SJCRH30 (cell line): ENCODE measurements at places on chromosomes 7 and 10. TPM values are rescaled to one million over a fixed set of nuclear protein-coding genes. Genes with fewer than 3 reads are reported as not detected.

DEPP1 gene
- 0.24 and 0.25 TPM in 2 replicates for total RNA-seq

VCL gene
- 45.5 and 48.1 TPM in 2 replicates for total RNA-seq

DNA sequence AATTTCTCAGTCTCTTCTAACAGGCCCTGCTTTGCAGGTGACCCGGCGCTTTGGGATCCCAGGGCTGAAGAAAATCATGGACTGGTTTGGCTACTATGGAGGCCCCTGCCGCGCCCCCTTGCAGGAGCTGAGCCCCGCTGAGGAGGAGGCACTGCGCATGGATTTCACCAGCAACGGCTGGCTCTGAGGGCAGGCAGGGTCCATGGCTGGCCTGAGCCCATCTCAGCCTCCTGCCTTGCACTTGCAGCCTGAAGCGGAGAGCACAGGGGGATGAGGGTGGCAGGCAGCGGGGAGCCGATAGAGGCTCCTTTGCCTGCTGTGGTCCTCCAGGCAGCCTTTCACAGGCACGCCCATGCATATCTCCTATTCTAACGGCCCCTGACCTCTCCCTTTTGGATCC, 21.8 kb downstream of the MORN4 start:
- no peaks in the 10 kb centered on the region for H3K36me3 ChIP-seq
- peaks cover 14% of the 10 kb centered on the region for H3K4me1 ChIP-seq
- H3K27me3 ChIP-seq = no peaks in the 10 kb centered on the region
- H3K4me3 ChIP-seq = no peak overlapping the region

GRCh38 chr7:9778367-9778766, 1195.3 kb upstream of the PHF14 start:
- no peak overlapping the region for H3K4me3 ChIP-seq
- H3K36me3 ChIP-seq = no peaks in the 10 kb centered on the region
- no peak for DNase-seq
- H3K4me1 ChIP-seq = no peaks in the 10 kb centered on the region

KNDC1 gene
- 1.1 TPM in 1 of 2 replicates, not detected in the other for total RNA-seq

DNA sequence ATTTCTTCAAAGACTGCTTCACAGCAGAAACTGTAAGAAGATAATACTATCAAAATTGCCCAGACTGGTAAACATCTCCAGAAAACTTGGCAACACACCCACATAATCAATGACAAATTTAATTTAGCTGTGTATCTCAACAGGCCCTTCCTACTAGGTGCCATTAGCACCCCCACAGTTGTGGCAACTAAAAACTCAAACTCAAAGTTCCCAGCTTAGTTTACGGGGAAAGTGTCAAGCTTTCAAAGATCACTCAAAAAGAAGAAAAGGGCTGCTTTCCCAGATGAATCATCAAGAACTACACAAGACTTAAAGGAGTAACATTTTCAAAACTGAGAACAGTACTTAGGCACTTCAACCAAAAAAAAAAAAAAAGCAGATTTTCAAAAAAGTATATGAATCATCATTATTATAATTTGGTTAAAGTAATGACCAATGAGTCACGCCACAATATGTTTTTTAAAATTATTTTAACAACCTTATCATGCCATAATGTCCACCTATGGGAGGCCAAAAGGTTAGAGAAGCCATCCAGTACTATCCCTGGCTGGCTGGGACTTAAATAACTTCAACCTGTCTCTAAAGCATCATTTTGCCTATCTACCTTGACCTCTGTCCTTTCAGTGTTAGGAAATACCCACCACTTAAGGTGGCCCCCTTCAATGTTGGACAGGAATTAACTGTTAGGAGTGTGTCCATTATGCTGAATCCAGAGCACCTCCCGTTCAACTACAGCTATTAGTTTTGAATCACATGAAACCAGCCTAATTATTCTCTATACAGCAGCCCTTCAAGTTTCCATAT, 90.8 kb downstream of the ZFAND4 start:
- H3K27ac ChIP-seq = no peak overlapping the region
- H3K36me3 ChIP-seq = no peaks in the 10 kb centered on the region
- H3K4me3 ChIP-seq = no peak overlapping the region
- no peaks in the 10 kb centered on the region for H3K4me1 ChIP-seq

- DNase-seq = no peak
- peaks cover 68% of the 10 kb centered on the region for H3K36me3 ChIP-seq
- H3K27ac ChIP-seq = no peak overlapping the region
- H3K27me3 ChIP-seq = no peaks in the 10 kb centered on the region
- H3K4me1 ChIP-seq = no peaks in the 10 kb centered on the region
Observed at GRCh38 chr7:77771901-77772300, 26.3 kb downstream of the TMEM60 start.

GRCh38 chr7:65503434-65504152, 129.9 kb downstream of the ZNF92 start:
- H3K36me3 ChIP-seq = no peaks in the 10 kb centered on the region
- H3K27me3 ChIP-seq = no peaks in the 10 kb centered on the region
- no peak overlapping the region for H3K27ac ChIP-seq
- H3K4me3 ChIP-seq = no peak overlapping the region
- no peak for DNase-seq

- peaks cover 20% of the 10 kb centered on the region for H3K36me3 ChIP-seq
- H3K4me3 ChIP-seq = no peak overlapping the region
- DNase-seq = no peak
- no peak overlapping the region for H3K27ac ChIP-seq
- no peaks in the 10 kb centered on the region for H3K4me1 ChIP-seq
- H3K27me3 ChIP-seq = no peaks in the 10 kb centered on the region
Observed at GRCh38 chr10:12162927-12163326, 32.8 kb downstream of the NUDT5 start.

GRCh38 chr10:111879969-111880368, 303.6 kb downstream of the GPAM start:
- H3K4me3 ChIP-seq = no peak overlapping the region
- DNase-seq = no peak
- no peaks in the 10 kb centered on the region for H3K4me1 ChIP-seq
- no peak overlapping the region for H3K27ac ChIP-seq
- H3K27me3 ChIP-seq = no peaks in the 10 kb centered on the region
- H3K36me3 ChIP-seq = no peaks in the 10 kb centered on the region

DNA sequence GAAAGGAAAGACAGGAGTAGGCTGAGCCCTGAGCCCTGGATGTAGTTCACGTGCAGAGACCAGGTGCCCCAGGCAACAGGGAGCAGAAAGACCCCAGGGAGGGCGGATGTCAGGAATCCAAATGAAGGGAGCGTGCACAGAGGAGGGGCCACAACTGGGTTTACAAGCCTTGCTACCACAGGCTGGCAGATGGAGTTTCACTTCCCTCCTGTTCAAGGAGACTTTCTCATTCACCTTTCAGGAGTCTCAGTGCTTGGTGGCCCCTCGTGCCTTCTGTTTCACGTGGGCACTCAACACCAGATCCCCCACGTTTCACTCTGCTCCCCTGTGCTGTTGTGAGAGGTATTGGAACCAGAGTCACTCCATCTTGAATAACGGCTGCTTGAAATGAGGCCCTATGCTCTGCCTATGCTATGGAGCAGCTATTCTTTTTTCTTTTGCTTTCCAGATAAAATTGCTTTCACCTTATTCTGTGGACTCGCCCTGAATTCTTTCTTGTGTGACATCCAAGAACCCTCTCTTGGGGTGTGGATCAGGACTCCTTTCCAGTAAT, 601.4 kb upstream of the IGFBP3 start:
- no peaks in the 10 kb centered on the region for H3K36me3 ChIP-seq
- H3K27me3 ChIP-seq = no peaks in the 10 kb centered on the region
- H3K27ac ChIP-seq = no peak overlapping the region
- DNase-seq = no peak
- H3K4me3 ChIP-seq = no peak overlapping the region
- no peaks in the 10 kb centered on the region for H3K4me1 ChIP-seq

KCP gene
- total RNA-seq = 0.20 and 0.38 TPM in 2 replicates

DNA sequence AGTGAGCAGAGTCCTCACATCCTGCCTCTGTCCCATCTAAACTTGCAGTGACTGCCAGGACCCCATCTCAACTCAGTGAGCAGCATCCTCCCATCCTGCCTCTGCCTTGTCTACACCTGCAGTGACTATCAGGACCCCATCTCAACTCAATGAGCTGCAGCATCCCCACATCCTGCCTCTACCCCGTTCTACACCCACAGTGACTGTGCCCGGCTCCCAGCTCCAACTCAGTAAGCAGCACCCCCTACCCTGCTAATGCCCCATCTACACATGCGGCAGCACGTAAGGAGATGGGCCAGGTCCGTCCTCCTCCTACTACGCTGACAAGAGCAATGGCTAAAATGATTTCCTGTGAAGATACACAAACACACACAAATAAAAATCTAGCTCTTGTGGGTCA, 65.5 kb downstream of the TNS3 start:
- H3K27ac ChIP-seq = no peak overlapping the region
- no peaks in the 10 kb centered on the region for H3K27me3 ChIP-seq
- peaks cover 12% of the 10 kb centered on the region for H3K4me1 ChIP-seq
- no peak overlapping the region for H3K4me3 ChIP-seq

GRCh38 chr7:32481921-32482320, 8.3 kb downstream of the LSM5 start:
- peaks cover 8% of the 10 kb centered on the region for H3K36me3 ChIP-seq
- no peak for DNase-seq
- no peaks in the 10 kb centered on the region for H3K4me1 ChIP-seq

DNA sequence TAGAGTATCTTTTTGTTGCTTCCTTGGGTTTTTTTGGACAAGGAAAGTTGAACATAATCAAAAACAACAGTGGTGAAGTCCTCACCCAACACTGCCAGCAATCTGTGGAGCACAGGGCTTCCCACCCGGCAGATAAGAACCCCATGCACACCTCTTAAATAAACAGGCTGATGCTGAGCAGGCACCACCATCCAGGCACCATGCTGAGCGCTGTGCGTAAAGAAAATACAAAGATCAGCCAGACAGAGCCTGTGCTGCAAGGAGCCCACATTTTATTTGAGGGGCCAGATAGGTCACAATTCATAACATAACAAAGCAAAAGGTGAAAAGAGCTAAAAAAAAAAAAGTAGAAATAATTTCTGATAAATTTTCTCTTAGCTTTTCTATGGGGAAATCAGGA, 231.2 kb downstream of the PTPRN2 start:
- H3K27ac ChIP-seq = no peak overlapping the region
- no peaks in the 10 kb centered on the region for H3K36me3 ChIP-seq
- H3K27me3 ChIP-seq = peaks cover 3% of the 10 kb centered on the region; the same call in 1 of the 2 replicates
- no peaks in the 10 kb centered on the region for H3K4me1 ChIP-seq

- H3K4me3 ChIP-seq = no peak overlapping the region
- H3K27me3 ChIP-seq = no peaks in the 10 kb centered on the region
- H3K27ac ChIP-seq = no peak overlapping the region
- H3K4me1 ChIP-seq = peaks cover 39% of the 10 kb centered on the region
Observed at GRCh38 chr7:29276199-29276598, 81.6 kb downstream of the CHN2 start.

DNA sequence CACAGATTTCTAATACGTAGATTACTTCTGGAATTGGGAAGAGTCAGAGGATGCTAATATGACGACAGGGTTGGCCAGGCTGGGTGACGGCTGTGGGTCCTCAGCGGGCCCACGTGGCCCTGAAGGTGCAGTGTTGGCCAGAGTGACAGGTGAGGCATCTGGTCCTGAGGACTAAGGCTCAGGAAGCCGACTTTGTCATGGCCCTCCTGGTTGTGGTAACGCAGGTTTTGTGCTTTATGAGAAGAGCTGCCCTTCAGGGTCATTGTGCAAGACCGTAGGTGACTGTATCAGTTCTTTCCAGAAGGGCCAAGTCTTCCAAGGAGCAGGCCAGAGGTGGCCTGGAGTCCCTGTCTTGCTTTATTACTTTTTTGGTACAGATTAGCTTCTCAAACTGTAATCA, 2.5 kb downstream of the EIF3B start:
- no peak overlapping the region for H3K4me3 ChIP-seq
- H3K27ac ChIP-seq = no peak overlapping the region
- DNase-seq = no peak

RBM20 gene
- total RNA-seq = 11.1 and 12.4 TPM in 2 replicates

MSS51 gene
- 0.66 and 1.2 TPM in 2 replicates for total RNA-seq

DNA sequence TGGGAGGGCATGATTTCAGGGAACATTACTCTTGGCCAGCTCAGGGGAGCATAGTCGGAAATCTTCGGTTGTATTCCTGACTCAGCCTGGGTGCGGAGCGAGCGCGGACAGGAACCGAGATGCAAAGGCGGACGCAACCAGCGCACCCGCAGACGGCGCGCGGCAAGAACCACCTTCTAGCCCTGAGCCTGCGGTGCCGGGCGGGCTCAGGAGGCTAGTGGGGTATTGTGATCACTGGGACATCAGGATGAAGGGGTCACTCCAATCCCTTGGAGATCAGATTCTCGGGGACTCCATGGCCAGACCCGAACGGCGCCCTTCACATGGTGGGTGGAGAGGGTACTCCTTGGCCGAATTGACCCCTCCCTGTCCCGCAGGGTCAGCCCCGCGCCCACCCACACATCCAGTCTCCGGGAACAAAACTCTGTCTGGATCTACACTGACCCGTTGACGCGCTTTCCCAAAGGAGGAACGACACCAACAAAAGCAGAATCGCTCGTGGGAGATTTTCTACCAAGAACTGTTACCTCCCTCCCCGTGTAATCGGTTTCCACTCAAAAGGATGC, 730.5 kb downstream of the ZWINT start:
- H3K27me3 ChIP-seq = no peaks in the 10 kb centered on the region
- peak overlapping the region; percentile 32; the same call in 1 of the 2 replicates for H3K4me3 ChIP-seq

GRCh38 chr10:29370097-29371092, 81.5 kb downstream of the LYZL1 start:
- H3K4me3 ChIP-seq = no peak overlapping the region
- H3K27me3 ChIP-seq = no peaks in the 10 kb centered on the region
- peak; percentile 43 for DNase-seq
- H3K36me3 ChIP-seq = no peaks in the 10 kb centered on the region
- no peak overlapping the region for H3K27ac ChIP-seq
- peaks cover 10% of the 10 kb centered on the region; the same call in 1 of the 2 replicates for H3K4me1 ChIP-seq

CYCS gene
- 337 and 376 TPM in 2 replicates for total RNA-seq

AGR2 gene
- total RNA-seq = not detected in 2 replicates

DNA sequence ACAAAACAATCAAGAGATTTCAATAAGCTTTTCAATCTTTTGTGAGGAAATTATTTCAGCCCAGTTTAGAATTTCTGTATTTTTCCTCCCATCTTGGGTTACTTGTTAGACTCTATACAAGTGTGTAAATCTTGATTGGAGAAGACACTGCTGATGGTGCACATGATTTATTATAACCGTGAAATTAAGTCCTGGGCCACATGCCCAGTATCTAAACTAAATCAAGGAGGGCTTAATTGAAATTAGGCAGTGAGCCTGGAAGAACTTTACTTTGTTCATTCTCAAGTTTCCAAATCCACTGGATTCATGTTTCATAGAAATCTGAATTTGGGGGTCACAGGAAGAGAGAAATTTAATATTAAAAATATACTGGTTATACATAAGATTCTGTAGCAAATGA, 44.5 kb downstream of the CSTF2T start:
- H3K4me1 ChIP-seq = peaks cover 55% of the 10 kb centered on the region
- H3K4me3 ChIP-seq = no peak overlapping the region
- H3K27me3 ChIP-seq = no peaks in the 10 kb centered on the region
- peak; percentile 13 for DNase-seq
- no peaks in the 10 kb centered on the region for H3K36me3 ChIP-seq
- H3K27ac ChIP-seq = peak overlapping the region; percentile 25

DNA sequence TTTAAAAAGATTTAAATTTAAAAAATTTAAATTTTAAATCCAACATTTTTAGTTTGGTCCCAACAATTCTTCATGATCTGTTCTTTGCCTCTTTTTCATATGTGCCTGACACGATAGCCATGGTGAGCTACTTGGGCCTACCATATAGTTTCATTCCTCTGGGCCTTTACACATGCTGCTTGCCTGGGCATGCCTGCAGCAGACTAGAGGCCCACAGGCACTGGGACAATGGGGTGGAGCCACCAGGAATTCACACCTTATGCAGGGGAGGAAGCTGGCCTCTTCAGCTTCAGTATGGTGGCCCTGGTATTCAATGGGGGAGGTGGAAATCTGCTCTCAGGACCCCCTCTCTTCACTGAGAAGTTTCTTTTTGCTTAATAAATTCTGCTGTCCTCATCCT, 37.8 kb upstream of the ZNF365 start:
- no peaks in the 10 kb centered on the region for H3K4me1 ChIP-seq
- H3K27me3 ChIP-seq = no peaks in the 10 kb centered on the region
- no peak overlapping the region for H3K4me3 ChIP-seq
- DNase-seq = no peak
- H3K36me3 ChIP-seq = no peaks in the 10 kb centered on the region
